Activated naive CD4-positive, alpha-beta T cell treated with anti-CD3 and anti-CD28 coated beads, Interleukin-2, amount 10 ng/mL, durations not matched to agents 5 hours and 36 hours (primary cell): ENCODE measurements at places on chromosomes 16 and 17. TPM values are rescaled to one million over a fixed set of nuclear protein-coding genes. Genes with fewer than 3 reads are reported as not detected.

Gene SLFN14
- not detected for total RNA-seq

Gene CLDN6
- not detected for total RNA-seq

Gene CSH1
- total RNA-seq: not detected

Gene IL32
- 2,176 TPM for total RNA-seq

Gene DOK4
- 2.0 TPM for total RNA-seq

Gene HSF5
- 0.73 TPM for total RNA-seq
